ENCODE measurements at places on chromosomes 1 and 21.

- DNase-seq: no peak
Measured at GRCh38 chr1:67721650-67722291, 36.8 kb downstream of the GADD45A start.

- DNase-seq: no peak
Measured at GRCh38 chr1:39617488-39618049, 21.9 kb downstream of the HEYL start.

- no peak for DNase-seq
Measured at GRCh38 chr1:245683676-245684075, 528.9 kb downstream of the KIF26B start.

- DNase-seq: no peak
Measured at GRCh38 chr1:37410815-37411214, 63.6 kb upstream of the ZC3H12A start.

DNA sequence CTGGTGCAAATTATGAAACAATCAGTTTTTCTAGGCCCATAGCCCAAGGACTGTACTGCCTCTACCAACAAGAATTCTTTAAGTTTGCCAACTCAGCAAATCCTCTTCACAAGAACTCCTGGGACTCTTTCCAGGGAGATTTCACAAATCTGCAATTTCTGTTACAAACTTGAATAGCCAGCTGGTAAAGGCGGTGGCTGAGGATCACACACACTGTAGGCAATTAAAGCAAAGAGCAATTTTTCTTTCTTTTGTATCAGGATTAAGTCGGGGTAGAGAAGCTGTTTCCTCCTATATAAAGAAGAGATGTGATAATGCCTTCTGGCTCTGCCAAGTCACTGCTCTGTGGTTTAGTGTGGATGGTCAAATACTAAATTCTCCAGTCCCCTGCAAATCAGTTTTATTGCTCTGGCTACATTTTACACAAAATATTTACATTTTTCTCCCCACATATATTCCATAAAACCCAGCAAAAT, 1.7 kb downstream of the ALDH9A1 start:
- DNase-seq: no peak

- no peak for DNase-seq
Measured at GRCh38 chr21:29074007-29074376, 544 bp upstream of the CCT8 start.

DNA sequence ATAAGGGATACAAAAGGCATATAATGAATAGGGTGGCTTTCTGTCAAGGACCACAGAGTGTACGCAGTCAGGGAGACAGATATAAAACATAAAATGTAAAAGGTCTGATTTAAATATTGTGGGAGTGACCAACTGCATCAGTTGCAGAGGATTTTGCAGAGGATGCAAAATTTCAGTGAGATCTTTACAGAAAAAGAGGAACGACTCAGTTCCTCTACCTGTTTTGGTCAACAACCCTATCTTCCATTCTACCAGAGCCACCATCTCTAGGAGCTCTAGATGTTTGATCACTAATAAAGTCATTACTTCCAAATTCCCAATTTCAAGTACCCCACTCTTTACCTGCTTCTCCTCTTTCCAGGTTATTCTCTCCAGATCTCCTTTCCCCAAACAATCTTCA, 16.5 kb downstream of the SOD1 start:
- no peak for DNase-seq

GRCh38 chr1:195763146-195763906, 844.9 kb downstream of the KCNT2 start:
- DNase-seq: peak; percentile 1

GRCh38 chr1:160204526-160205241, 500 bp upstream of the PEA15 start:
- no peak for DNase-seq

DNA sequence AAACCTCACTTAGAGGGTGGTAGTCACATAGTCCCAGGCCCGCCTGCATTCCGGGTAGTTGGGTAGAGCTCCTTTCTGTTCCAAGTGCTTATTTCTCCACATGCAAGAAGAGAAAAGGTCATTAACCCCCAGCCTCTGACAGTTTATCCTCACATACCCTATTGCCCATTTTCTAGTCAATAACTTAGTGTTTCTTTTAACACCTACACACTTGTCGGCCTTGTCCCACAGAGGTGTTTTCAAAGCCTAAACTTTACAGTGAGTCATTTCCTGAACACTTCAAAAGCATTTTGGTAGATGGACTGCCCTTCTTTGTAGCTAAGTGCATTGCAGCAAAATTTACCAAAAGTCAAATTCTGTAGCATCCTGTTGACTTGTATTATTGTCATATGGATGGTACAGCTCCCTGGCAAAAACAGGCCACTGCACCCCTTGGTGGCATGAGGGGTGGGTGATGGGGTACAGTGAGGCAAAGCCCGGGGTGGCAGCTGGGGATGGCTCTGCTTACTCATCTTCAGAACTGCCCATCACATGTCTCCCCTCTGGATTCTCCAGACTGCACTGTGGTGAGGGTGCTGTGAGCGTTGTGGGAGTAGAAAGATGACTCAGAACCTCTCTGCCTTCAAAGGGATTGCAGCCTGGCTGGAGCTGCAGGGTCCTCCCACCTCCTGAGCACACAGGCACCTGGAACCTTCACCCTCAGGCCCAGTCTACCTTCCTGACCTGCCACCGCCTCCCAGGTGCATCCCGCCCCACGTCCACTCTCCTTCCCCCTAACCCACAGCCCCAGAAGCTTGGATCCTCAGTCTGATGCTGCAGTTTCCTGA, 45.8 kb upstream of the DMRTB1 start:
- DNase-seq: no peak

DNA sequence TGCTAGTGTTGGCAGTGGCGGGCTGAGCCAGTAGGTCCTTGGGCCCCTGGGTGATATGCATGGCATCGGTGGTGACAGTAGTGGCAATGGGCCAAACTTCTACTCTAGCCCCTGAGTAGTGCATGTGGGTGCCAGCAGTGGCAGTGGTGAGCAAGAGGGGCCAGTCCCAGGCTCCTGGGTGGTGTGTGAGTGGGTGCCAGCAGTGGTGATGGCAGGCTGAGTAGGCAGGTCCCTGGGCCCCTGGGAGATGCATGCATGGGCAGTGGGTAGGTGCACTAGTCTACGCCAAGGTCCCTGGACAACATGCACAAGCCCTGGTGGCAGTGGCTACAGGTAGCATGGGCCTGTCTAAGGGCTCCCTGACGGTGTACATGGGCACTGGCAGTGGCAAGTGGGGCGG, 24.6 kb upstream of the TTC22 start:
- no peak for DNase-seq

- DNase-seq: peak; percentile 55
Measured at GRCh38 chr1:230292689-230293389, 133.3 kb downstream of the PGBD5 start.

DNA sequence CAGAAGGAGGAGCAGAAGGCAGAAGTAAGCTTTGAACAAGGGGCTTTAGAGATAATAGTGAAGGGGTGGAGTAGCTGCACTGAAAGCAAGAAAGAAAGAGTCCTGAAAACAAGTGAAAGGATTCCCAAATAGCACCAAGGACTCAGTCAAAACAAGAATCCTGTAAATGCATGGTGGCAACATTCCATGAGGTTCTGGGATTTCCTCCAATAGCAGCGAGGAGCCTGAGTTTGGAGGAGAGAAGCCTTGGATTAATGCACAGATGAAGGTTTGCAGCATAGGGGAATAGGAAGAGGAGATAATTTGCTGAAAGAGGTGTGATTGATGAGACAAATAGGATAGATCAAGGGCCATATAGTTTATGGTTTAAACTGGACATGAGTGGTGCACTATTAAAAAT, 10.9 kb downstream of the KRTAP22-2 start:
- DNase-seq: no peak

GRCh38 chr1:85048296-85049064, at the start of gene MCOLN3:
Gene MCOLN3 (minus strand): TSS chr1:85048500. CDS start chr1:85045360, 3,140 bp downstream.
- peak; percentile 27 for DNase-seq

- no peak for DNase-seq
Measured at GRCh38 chr21:38376235-38376634, 119.4 kb downstream of the KCNJ15 start.

DNA sequence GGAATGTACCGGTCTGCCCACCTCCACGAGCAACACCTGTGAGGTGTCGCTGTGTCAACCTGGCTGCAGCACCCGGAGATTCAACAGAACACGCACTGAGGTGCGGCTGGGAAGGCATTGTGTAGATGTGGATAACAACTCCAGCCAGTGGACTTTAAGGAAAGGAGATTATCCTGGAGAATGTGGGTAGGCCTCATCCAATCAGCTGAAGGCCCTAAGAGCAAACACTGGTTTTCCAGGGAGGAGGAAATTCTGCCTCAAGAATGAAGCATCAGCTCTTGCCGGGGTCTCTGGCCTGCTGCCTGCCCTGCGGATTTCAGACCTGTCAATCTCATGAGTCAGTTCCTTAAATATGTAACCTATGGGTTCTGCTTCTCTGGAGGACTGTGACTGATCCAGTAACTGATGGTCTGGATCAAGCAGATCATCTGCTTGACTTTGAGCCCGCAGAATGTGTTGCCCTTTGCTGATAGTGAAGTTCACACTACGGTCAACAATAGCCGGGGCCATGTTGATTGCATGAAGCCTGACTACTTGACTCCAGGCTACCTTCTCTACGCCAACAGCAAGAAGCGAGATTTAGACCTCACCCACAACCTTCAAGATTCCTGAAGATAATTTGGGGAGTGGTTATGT, 15.9 kb upstream of the PRDM15 start:
- no peak for DNase-seq

DNA sequence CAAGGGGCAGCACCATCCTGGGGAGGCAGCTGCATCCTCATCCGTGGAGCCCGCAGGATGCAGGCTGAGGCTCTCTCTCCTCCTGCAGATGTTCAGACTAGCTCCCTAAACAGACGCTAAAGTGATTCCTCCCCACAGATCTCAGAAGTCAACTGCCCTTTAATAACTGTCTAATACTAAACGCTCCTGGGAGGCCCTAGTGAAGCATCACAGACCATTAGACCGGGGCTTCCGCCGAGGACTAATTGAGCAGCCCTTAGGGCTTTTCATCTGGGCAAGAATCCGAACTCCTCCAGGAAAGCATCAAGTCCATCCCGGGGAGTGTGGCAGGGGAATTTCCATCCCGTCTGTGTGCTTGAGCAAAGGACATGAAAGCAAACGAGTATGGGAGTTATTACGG, 40.4 kb downstream of the PRDM16 start:
- DNase-seq: no peak

DNA sequence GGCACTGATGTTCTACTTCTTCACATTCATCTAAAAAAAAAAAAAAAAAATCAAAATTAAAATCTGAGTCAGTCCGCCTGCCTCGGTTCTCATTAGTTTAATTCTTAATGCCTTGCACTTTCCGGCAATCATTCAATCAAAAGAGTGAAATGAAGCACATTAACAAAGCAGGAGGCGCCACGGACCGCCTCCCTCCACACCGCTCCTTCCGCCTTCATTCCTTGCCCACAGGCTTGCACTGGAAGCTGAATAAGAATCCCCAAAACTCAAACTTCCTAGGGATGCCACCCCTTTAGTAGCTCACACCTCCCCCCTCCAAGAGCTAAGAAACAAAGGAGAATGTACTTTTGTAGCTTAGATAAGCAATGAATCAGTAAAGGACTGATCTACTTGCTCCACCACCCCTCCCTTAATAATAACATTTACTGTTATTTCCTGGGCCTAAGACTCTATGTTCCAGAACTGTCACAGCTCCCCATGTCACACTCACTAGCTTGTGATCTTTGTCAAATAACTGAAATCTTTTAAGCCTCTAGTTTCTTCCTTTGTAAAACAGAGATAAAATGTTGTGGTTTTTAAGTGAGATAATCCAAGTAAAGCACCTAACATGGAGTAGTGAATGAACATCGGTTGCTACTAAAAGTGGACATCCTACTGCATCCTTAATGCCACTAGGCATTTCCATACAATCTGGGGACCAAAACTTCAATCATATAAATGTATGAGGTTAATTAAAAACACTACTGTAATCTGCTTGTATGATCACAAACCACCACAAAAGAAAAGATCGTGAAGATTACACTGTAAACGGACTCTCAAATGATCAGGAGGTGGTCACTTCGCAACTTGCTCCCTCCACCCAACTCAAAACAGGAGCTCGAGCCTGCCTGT, 27.4 kb downstream of the LGALS8 start:
- no peak for DNase-seq

DNA sequence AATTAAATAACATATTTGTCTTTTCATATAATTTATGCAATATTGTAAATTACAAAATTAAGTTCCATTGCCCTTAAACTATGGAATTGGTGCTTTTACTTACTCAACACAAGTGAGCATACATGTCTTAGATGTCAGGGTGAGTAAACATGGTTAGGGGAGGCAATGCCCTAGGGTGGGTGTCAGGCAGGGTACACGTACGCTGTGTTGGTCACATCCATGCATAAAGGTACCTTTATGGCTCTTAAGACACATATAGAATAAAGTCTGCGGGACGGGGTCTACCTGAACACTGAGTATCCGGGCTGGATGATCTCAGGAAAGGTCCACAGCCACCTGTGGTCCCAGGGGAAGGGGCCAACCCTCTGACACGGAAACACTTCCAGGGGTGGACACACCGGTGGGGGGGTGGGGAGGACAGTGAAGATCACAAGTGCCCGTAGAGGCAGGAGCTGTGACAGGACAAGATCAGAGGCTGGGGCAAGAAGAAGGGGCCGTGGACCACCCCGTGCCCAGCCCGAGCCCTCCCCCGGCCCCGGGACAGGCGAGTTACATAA, 720 bp downstream of the LIN9 start:
- peak; percentile 12 for DNase-seq

- no peak for DNase-seq
Measured at GRCh38 chr1:214472364-214472763, 79.0 kb downstream of the PTPN14 start.

DNA sequence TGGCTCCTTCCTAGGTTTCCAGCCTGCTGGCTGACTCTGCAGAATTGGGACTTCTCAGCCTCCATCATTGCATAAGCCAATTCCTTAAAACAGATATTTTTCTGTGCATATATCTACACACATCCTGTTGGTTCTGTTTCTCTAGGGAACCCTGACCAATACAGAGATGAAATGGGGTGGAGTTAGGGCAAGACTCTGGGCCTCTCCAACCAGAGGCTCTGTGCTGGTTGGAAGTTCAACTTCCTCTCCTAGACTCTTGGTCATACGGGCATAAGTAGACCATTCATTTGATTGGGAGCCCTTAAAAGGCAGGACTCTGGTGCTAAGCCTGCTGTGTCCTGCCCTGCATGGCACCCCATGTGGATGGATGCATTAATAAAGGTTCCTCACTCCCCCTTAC, 55.0 kb downstream of the CNIH3 start:
- no peak for DNase-seq

GRCh38 chr1:164910671-164911070, 351.7 kb downstream of the PBX1 start:
- no peak for DNase-seq

GRCh38 chr1:116008656-116009390, 32.5 kb downstream of the SLC22A15 start:
- no peak for DNase-seq

- DNase-seq: no peak
Measured at GRCh38 chr1:200866116-200866515, 6.7 kb upstream of the GPR25 start.

DNA sequence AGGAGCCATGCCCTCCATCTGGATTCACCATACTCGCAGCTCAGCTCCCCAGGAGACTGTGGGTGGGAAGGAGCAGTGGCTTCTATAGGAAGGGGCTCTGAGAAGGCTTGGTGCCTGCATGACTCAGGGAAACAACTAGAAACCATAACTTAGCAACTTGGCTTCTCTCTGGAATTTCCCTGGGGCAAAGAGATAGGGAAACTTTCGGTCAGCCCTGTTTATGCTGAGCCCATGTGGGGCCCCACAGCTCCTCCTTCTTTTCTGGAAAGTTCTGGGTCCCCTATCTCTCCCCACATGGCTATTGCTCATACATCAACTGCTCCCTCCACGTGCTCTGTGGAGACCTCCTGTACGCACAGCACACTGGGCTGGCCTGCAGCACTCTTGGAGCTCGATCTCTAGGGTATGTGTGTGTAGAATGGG, 39.3 kb downstream of the PLEKHA6 start:
- DNase-seq: no peak

GRCh38 chr21:45110873-45111624, 36.7 kb downstream of the ADARB1 start:
- DNase-seq: no peak

All from NCI-H1930 (cell line).